ENCODE measurements at places on chromosomes 7 and 10.

- DNase-seq = no peak
Observed at GRCh38 chr10:14507176-14507575, 176.5 kb upstream of the FRMD4A start.

GRCh38 chr7:49244543-49244942, 320.2 kb downstream of the CDC14C start:
- no peak for DNase-seq

DNA sequence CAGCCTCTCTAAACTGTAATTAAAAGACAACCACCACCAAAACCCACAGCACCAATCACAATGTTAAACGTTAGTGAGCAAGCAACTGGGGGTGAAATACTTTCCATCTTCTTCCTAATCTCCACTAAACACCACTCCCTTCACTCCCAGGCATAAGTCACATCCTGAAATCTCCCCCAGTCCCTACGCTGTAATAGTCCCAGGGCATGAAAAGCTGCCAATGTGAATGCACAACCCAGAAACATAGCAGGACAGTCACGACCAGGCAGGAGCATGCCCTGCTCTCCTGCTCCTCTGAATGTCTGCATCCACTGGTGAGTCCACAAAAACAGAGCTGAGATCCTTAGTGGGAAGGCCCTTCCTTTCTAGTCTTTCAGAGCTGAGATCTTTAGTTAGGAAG, 288.9 kb downstream of the PARD3 start:
- DNase-seq = no peak

GRCh38 chr10:72336259-72337038, 18.3 kb downstream of the DNAJB12 start:
- DNase-seq = no peak

GRCh38 chr10:48215486-48216203, 58.9 kb downstream of the FRMPD2 start:
- peak; percentile 57 for DNase-seq

GRCh38 chr10:129517680-129518057, 50.6 kb downstream of the MGMT start:
- no peak for DNase-seq

- DNase-seq = no peak
Observed at GRCh38 chr10:33263453-33263852, 71.0 kb downstream of the NRP1 start.

DNA sequence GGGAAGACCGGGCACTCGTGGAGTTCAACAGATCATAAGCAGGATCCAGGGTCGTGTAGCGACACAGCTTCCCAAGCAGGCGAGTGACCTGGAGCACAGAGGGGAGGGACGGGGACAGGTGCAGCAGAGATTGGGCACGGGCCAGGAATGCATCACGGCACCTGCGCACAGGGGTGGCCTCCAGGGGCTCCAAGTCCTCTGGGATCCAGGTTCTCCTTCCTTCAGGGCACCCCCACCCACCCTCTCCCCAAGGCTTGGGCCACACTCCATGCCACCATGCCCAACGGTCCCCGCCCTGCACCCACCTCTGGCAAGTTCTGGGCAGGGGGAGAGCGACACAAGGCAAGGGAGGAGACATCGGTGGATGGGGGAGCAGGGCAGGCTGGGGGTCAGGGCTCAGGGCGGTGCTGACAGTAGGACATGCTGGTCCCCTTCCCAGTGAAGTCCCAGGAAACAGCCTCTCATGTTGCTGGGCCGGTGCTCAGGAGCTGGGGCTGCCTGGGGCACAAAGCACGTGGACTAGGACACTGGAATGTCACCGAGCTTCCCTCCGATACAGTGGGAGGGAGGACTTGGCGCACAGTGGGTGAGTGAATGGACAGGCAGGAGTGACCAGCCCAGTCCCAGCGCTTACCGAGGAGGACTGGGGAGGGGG, 597.3 kb downstream of the PTPRN2 start:
- no peak for DNase-seq

- no peak for DNase-seq
Observed at GRCh38 chr7:10677668-10678232, 295.9 kb upstream of the PHF14 start.

DNA sequence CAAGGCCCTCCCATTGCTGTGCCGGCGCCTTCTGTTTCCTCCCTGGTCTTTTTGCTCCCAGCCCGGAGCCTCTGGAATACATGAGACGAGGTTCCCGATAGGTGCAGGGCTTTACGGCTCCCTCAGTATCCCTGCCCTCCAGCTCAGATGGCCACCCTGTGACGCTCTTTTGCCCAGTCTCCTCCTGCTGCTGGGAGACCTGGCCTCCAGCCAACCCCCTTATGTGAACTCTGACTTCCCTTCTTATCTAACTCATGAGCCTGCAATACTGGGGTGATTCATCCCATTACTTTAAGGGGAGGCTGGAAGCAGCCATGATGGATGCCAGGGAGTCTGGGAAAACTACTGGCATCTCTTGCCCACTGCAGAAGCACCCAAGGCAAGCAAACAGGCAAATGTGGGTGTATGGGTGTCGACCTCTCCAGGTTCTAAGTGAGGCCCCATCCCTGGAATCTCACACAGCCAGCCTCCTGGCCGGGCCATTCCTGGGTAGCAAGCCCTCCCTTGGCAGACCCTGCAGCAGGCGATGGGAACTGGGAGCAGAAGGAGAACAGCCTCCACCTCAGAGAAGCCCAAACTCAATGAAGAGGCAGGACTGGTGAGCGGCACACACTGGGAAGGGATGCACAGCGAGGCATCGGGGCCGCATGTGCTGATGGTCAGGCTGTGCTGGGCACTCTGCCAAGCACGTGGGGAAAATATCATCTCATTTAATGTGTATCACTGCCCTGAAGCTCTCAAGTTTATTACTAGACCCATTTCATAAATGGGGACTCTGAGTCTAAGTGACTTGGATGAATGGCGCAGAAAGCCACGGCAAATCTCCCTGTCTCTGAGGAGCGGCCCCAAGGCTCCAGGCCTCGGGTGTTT, 97.5 kb downstream of the FAM53B start:
- DNase-seq = no peak

GRCh38 chr7:55265836-55266642, 99.1 kb upstream of the LANCL2 start:
- DNase-seq = no peak

- no peak for DNase-seq
Observed at GRCh38 chr10:73858013-73858708, 16.2 kb downstream of the CAMK2G start.

DNA sequence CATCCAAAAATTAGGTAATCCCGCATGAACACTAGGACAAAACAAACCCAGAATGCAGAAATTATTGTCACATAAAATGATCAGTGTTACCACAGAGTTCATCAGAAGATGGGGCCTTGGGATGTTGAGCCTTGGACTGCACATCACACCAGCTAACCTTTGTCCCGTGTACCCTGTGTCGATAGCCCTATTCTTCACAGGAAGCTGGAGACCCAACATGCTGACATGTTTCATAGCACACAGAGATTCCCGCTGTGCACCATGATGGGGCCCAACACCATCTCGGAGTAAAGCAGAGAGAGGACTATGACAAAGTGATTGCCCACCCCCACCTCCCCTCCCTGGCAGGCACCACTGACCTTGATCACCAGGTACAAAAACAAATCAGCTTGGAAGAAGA, 4.5 kb downstream of the PTPRN2 start:
- no peak for DNase-seq

- DNase-seq = no peak
Observed at GRCh38 chr10:76119036-76119435, 687.6 kb downstream of the LRMDA start.

GRCh38 chr10:102113956-102114857, 6.0 kb downstream of the LDB1 start:
- no peak for DNase-seq

DNA sequence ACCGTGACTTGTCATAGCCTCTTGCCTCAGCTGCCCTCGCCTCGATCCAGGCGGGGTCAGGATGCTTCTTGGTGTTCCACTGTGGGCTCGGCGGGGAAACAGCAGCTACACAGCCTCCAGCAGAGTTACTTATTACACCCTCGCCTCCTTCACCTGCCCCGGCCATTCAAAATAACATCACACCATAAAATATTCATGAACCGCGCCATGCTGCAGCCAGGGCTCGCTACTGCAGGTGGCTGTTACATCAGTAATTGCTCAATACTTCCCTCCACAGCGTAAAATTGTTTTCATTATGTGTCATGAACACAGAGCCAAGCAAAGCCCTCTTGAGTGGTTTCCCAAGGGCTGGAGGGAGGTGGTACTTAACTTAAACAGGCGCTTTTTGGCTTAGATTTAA, 241.5 kb upstream of the SP8 start:
- no peak for DNase-seq

GRCh38 chr10:4176500-4177281, 391.7 kb upstream of the KLF6 start:
- DNase-seq = no peak

GRCh38 chr10:6423413-6424170, 156.5 kb downstream of the PRKCQ start:
- DNase-seq = no peak

GRCh38 chr10:128046953-128047290, 79.3 kb downstream of the MKI67 start:
- no peak for DNase-seq

GRCh38 chr10:115849197-115849596, 423.8 kb downstream of the GFRA1 start:
- DNase-seq = no peak

DNA sequence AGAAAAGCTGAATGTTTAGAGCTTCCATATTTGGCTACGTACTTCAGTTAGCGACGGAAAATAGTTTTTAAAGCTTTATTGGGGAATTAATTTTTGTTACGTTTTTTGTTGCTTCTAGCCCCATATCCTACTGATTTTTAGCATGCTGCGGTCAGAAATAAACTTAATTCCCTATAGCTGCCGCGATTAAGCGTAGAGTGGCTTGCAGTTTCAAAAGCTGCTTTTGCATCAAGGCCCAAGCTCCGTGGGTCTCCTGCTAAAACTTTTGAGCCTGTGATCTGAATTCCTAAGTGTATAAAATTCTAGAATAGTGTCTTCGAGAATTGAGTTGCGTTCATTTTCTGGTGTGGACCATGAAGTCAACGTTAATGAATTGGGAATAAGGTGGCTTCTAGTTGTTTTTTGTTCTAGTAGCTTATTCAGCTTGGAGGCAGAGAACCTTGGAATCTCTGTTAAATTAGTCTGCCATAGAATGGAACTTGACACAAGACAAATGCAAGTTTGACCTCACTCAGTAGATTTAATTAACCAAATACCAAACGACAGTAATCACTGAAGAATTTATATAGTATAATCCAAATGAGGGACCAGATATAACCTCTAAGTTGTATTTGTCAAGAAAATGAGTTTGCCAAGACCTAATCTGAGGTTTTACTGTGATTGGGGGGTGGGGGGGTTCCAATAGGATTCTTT, 977 bp downstream of the CALU start:
- no peak for DNase-seq

DNA sequence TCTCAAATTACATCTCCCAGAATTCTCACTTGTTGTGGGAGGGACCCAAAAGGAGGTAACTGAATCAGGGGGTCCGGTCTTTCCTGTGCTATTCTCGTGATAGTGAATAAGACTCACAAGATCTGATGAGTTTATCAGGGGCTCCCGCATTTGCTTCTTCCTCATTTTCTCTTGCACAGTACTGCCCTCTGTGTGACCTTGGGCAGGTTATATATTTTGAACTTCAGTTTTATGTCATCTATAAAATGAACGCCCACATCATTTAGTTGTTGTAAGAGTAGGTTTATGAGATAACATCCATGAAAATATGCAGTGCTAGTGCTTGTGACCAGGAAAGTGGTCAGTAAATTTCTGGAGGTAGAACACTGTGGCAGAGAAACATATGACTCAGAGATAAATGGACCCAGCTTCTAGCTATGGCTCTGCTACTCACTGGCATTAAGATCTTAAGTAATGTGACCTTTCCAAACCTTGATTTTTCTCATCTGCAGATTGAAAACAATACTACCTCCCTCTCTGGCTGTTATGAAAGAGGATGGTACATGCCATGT, 44.3 kb downstream of the SCRN1 start:
- no peak for DNase-seq

GRCh38 chr10:59934701-59935100, 28.3 kb upstream of the CCDC6 start:
- DNase-seq = no peak

- DNase-seq = no peak
Observed at GRCh38 chr7:72217151-72217550, 195.0 kb downstream of the CALN1 start.

- no peak for DNase-seq
Observed at GRCh38 chr7:2612445-2613097, 19.2 kb upstream of the TTYH3 start.

- DNase-seq = no peak
Observed at GRCh38 chr7:19239951-19240350, 94.7 kb upstream of the FERD3L start.

DNA sequence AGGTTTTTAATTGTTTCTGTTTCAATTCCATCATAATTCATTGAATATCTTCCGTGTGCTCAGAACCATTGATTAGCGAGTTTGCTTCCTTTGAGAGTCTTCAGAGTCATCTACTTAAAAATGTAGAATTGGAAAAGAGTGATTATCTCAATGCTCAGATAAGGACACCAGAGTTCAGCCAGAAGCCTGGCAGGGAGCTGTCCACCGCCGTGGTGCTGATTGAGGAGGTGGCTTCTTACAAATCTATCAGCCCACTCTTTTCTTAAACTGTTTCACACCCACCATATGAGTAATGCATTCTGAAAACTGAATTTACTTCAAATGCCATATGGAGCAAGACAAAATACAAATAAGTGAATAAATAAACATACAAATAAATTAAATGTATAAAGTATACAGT, 79.3 kb downstream of the INSYN2A start:
- DNase-seq = no peak

GRCh38 chr7:115132096-115132495, 210.2 kb downstream of the MDFIC start:
- DNase-seq = no peak

GRCh38 chr7:96306385-96307125, 15.3 kb downstream of the SLC25A13 start:
- DNase-seq = no peak

DNA sequence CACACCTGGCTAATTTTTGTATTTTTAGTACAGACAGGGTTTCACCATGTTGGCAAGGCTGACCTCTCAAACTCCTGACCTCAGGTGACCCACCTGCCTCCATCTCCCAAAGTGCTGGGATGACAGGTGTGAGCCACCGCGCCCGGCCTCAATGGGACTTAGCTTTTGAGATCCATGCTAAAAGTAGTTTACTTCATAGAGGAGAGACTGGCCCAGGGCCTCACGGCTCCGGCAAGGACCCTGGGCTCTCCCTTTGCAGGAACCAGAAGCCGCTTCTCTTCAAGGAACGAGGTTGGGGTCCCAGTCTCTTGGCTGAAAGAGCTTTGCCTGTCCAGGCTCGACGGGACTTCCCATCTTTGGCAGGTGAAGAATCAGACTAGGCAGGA, 30.1 kb upstream of the DNAAF5 start:
- no peak for DNase-seq

DNA sequence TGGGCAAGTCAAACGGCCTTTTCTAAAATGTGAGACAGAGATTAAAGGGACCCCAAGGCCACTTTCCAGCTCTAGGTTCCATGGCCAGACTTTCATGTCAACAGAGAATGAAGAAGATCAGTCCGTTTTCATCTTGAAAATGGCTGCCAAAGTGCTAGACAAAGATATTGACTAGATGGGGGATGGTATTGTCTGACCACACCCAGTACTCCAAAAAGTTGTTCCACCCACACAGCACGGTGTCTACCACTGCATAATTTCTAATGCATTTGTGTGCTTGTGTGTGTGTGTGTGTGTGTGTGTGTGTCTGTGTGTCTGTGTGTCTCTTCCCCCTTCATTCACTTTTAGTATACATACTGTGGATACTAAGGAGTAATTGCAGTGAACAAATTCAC, 1.3 kb downstream of the COL1A2 start:
- DNase-seq = no peak

- no peak for DNase-seq
Observed at GRCh38 chr7:104048055-104048454, 58.6 kb upstream of the RELN start.

All from T-helper 2 cell (primary cell).